ENCODE measurements at places on chromosomes 2 and 18.
A peak's percentile ranks its signal among the peaks of the same experiment; 100 is the strongest.

DNA sequence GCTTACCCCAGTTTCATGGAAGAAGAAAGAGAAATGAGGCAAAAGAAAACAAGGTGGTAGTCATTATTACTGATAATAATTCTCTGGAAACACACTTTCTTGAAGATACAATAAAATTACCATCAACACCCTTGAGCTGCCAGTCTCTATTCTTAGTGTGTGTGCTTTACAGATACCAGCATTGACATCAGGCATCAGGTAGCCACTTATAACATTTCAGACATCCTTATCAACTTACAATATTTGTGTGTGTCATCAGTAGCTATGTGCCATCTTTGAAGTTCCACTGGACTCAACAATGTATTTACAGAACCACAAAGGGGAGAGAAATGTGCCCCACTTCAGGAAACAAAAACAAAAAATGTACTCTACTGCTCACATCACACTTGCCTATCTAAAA is 62.1 kb downstream of the TCF4 start:
- no peak for DNase-seq

DNA sequence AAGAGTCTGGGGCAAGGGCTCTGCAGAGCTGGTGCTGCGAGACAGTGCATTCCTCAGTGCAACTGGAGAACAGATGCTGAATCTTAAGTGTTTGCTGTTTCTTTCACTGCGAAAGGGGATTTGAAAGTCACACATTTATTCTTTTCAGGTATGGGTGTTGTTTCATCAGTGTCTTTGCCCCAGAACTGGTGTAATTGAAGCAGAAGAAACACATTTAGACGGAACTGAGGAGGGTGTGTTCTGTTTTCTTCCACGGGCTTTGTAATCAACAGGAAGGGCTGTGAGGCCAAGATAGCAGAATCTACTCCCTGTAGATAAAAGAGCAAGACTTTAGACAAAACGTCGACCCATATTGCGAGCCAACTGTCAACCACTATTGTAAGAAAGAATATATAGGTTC is 151.9 kb downstream of the EPHA4 start:
- DNase-seq: no peak

DNA sequence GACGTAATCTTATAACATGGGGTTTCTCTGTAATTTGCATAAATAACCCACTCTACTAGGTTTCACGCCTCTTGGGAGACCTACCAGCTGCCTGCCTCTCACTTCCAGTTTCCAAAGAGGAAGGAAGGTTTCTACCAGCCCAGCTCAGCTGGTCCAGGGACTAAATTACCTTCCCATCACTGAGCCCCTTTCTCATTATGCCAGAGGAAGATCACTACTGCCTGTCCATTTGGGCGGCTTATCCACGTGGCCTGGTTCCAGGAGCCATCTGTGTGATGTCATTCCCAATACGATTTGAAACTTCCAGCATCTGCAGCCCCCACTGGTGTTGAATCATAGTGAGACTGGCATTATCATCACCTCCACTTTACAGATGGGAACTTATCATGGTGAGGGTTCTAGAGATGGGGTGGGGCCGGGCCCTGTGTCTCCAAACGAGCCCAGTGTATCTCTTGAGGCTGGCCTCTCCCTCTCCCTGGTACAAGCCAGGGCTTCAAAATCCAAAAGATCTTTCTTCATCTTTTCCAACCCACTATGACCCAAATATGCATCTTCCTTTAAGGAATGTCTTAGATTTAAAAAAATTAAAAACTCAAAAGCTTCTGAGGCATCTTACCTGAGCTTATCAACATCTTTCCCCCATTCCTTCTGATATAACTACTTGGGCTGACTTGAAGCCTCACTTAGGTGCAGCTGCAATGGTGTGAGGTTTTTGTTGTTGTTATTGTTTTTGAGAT is 140.8 kb downstream of the DDX1 start:
- DNase-seq: no peak

DNA sequence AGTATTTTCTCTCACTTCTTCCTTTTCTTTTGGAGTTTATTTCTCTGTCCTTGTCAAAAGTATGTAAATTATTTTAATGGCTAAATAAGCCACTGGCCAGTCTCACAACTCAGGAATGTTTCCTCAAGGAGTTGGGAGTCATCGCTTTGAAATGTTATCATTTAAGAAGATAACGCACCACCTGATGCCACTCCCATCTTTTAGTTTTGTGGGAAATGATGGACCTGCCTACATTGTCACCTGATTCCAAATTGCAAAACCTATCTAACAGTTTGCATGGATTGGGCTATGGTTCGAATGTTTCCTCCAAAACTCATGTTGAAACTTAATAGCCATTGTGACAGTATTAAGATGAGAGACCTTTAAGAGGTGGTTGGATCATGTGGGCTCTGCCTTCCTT is 32.4 kb upstream of the PPM1B start:
- no peak for DNase-seq

DNA sequence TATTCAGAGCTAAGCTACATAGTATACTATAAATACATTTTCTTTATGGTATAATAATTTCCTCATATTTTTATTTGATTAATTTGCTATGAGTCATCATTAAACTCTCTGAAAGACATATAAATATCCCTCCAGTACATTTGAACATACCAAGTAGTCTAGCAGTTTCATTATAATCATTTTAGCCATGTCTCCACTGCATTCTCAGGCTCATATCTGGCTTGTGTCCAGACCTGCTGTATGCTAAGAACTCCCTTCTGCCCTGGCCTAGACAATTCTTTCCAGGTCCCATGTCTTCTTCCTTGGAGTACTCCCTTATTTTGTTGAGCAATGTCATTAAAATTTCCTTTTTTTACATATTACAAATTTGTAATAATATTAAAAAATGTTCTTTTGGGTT is 16.6 kb upstream of the DYNC1I2 start:
- DNase-seq: no peak

GRCh38 chr2:27261241-27261925 is 1.5 kb downstream of the SLC30A3 start:
- DNase-seq: peak; percentile 70

GRCh38 chr18:74546751-74547530 is 12.6 kb downstream of the CNDP1 start:
- DNase-seq: no peak

GRCh38 chr2:96116879-96117533 is 635 bp upstream of the ADRA2B start:
- DNase-seq: peak; percentile 98

- no peak for DNase-seq
Measured at GRCh38 chr2:154720651-154721050, 22.2 kb downstream of the KCNJ3 start.

DNA sequence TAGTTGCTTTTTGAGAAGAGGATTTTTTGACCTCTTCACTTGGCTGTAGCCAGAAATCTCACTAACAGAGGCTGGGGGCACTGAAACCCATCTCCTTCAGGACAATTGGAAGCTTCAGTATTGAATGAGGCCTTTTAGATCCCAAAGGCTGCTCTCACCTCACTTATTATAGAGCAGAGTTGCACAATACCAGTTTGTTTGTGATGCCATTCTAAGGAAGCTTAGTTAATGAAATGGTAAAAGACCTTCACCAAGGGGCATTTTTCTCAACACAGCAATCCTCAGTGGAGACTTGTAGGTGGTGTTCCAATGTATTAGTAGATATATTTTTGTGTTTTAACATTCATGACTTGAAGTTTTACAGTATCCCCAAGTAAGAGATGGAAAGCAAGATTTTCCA is 71.0 kb upstream of the RFX8 start:
- DNase-seq: no peak

- DNase-seq: no peak
Measured at GRCh38 chr2:149346272-149346671, 15.9 kb downstream of the LYPD6 start.

DNA sequence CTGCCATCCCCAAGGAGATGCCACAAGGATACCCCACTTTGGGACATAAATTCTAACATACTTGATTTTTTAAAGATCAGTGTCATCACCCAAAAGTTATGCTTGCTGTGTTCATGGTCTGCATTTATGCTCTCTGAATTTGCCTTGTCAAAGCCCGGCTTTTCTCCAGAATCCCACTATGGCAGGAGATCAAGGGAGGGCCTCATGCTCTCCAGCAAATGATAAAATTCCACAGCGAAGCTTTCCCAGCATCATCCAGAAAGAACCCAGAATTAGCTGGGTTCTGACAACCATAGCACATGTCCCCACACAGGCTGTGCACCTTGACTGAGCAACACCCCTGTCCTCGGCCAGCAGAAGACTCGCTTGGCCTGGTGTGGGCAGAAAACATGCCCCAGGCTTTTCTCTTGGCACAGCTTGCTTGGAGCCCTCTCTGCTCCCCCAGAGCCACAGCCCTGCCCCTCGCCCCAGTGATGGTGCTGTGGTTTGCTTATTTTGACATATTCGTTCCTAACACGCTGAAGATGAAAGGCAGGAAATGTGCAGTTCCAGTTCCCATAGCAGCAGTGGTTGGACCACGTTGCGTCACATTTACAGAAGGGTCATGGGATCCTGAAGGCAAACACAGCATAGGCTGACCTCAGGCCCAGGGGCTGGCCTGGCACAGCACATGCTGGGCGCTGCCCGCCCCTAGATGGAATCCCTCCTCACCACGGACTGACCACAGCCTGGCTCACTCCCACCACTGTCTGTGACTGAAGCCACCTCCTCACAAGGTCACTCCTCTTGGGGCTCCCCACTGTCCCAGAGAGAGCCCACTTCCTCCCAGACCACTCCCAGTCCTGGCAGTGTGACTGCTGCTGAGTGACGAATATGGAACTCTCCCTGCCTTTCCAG is 14.1 kb upstream of the CHRNA1 start:
- no peak for DNase-seq

- DNase-seq: no peak
Measured at GRCh38 chr2:227813229-227813561, 447 bp upstream of the CCL20 start.

DNA sequence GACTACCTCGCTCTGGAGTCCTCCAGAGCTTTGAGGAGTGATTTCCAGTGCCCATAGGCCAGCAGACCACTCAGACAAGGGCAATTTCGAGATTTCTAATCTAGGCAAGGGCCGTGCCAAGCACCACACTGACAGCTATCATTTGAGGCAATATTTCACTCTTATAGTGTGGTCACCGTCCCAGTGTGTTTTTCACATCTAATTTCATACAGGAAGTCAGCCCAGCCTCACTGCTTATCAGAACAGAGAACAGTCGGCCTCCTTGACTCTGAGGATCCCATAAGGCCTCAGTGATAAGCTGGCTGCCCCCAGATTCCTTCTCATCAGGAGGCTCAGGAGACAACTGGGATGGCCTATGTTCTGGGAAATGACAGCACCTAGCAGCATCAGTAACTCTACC is 581 bp downstream of the CAPN14 start:
- DNase-seq: no peak

- DNase-seq: no peak
Measured at GRCh38 chr2:159684796-159685195, 27.5 kb upstream of the MARCHF7 start.

- DNase-seq: no peak
Measured at GRCh38 chr2:3581367-3582262, 6.6 kb downstream of the RPS7 start.

- no peak for DNase-seq
Measured at GRCh38 chr2:232353660-232354059, 24.9 kb upstream of the ALPP start.

GRCh38 chr2:207257251-207258250 is 91.8 kb upstream of the KLF7 start:
- no peak for DNase-seq

GRCh38 chr2:23757686-23758433 is 169.1 kb downstream of the ATAD2B start:
- no peak for DNase-seq

GRCh38 chr2:232875256-232876121 is 5.4 kb downstream of the SNORC start:
- peak; percentile 86 for DNase-seq

DNA sequence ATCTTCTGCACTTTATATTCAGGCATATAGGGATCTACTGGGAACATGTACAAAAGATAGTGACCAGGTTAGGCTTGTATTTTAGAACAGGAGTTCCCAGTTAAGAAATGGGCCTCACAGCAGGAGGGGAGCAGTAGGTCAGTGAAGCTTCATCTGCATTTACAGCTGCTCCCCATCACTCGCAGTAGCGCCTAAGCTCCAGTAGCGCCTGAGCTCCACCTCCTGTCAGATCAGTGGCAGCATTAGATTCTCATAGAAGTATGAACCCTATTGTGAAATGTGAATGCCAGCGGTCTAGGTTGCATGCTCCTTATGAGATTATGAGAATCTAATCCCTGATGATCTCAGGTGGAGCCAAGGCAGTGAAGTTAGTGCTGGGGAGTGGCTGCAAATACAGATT is 224.4 kb upstream of the CYRIA start:
- DNase-seq: no peak

DNA sequence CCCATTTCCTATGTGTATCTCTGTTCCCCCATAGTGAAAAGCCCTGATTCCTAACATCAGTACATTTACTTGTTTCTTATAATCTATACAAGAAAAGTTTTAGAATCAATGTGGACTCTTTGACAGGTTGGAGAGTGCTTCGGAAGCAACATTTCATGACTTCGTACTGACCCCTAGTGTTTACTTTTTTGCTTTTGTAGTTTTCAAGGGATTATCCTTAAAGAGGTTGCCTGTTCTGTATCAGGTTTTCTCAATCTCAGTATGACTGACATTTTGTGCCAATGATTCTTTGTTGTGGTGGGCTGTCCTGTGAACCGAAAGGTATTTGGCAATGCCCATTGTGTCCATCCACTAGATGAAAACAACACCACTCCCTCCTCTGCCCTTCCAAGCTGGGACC is 43.3 kb upstream of the SERPINB2 start:
- DNase-seq: peak; percentile 6

DNA sequence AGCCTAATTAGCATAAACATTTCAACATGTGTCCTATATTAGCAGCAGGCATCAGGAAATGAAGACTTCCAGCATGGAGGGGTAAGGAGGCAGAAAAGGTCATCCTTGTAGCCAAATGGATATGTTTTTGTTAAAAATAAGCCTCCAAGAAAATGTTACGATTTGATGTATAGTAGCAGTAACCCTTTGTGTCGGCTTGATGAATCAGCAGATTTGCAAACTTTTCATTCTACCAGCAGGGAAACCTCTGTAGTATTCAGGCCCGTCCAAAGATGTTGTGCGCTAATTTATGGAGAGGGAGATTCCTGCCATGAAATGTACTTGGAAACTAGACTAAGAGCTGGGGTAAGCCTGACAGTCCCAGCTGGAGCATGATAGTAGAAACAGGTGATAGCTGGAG is 780.8 kb upstream of the KLHL29 start:
- no peak for DNase-seq

DNA sequence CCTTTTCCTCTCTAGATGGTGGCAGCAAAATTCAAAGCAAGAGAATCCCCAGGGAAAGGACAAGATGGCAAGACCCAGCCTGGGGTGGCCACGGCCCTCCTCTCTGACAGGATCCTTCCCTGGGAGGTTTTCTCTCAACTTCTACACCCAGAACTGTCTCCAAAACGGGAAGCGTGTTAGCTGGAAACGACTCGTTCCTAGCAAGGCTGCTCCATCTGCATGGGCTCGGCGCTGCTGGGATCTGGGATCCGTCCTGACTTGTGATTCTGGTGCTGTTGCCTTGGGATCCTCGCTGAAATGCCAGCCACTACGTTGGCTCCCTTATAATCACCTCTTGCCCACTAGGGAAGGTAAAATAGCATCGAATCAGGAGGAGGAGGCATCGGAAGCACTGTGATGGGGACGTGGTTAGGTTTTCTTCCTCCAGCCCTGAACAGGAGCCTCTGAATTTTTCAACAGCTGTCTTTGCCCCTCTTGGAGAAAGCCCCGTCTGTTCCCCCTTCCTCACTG is 514.8 kb upstream of the MYT1L start:
- DNase-seq: no peak

Measured in H7 (cell line).